ENCODE measurements at places on chromosomes 1 and 21.
A peak's percentile ranks its signal among the peaks of the same experiment; 100 is the strongest.

- DNase-seq, result peak; percentile 97
Observed at GRCh38 chr1:235328271-235329138, at the start of gene GGPS1. Gene GGPS1, plus strand, starts transcription at chr1:235328570. Its CDS starts 6,695 bp downstream, at chr1:235335265.

GRCh38 chr1:185042737-185043136 is 2.6 kb upstream of the RNF2 start:
- DNase-seq, result no peak

DNA sequence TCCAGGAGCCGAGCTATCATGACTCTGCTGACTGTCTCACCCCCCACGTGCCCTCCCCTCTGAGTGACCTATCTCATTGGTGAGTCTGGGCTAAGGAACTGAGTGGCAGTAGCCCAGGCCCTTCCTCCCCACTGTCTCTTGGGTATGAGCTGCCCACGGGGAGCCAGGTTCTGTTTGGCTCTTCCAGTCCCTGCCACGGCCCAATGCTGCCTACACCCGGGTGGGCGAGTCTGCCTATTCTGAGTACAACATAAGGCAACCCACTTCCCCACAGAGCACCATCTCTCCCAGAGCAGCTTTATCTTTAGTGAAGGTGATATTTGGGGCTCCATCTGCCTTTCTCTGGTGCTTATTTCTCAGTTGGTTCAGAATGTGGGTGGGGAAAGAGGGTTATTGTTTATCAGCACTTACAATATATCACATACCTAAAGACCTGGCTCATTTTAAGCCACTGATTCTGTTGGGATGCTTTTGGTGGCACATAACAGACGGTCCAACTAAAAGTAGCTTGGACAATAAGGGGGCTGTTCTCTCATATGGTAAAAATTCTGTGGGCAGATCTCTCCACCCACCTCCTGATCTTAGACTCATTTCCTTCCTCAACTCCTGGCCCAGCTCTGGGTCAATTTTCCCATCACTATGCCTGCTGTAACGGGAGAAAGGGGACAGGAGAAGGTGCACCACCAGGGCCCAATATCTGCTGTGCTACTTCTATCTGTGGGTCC is 27.7 kb upstream of the VWA5B1 start:
- no peak for DNase-seq

GRCh38 chr1:58815686-58816071 is 31.8 kb upstream of the JUN start:
- DNase-seq, result no peak

- no peak for DNase-seq
Observed at GRCh38 chr1:75671708-75672107, 52.8 kb upstream of the ACADM start.

GRCh38 chr1:31581821-31582810 is 5.8 kb downstream of the TINAGL1 start:
- DNase-seq, result no peak

DNA sequence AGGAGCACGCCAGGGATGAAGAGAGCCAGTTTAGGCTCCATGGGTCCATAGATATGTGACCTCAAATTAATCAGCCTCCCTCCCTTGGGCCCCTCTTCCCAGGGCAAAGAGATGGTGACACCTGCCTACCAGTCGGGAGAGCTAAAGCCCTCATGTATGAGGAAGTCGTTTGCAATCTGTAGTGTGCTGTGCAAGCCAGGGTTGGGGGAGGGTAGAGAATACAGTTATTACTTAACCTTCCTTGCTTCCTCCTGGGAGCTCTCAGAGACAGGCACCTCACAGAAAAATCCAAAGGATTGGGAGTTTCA is 4.0 kb downstream of the PGLYRP4 start:
- no peak for DNase-seq

GRCh38 chr21:14699433-14700407 is 153.6 kb upstream of the SAMSN1 start:
- DNase-seq, result no peak

GRCh38 chr1:41661428-41662060 is 177.1 kb upstream of the EDN2 start:
- no peak for DNase-seq

DNA sequence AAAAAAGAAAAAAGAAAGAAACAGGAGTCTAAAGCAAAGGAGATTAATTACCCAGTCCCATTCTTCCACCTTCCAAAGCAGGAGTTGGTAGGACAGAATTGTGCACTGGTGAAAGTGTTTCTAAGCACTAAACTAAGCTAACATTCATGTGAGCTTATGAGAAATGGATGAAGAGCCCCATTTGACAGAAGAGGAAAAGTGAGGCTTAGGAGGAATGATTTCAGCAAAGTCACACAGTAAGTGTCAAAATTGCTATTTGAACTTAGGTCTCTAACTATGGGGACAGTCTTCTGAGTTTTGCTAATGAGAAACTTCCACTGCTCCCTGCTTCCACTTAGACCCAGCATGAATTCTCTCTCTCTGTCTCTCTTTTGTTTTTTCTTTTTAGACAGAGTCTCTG is 18.7 kb downstream of the LCK start:
- DNase-seq, result no peak

DNA sequence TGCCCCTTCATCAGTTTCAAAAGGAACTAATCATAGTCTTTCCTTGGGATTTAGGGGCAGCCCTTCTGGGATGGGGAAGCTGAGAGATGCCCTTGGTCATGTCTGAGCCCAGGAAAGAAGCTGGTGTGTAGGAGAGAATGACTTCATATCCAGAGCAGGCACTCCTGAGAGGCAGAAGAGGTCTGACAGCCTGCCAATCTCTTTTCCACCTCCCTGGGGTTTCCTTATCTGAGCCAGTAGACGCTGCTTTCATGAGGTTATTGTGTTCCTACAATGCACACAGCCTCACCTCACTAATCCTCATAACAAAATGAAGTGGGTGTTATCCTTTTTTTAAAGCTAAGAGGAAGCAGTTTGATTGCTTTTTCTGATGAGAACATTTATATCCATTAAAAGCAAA is 14.1 kb downstream of the ROR1 start:
- DNase-seq, result no peak

- no peak for DNase-seq
Observed at GRCh38 chr1:58714544-58714943, 14.7 kb upstream of the MYSM1 start.

DNA sequence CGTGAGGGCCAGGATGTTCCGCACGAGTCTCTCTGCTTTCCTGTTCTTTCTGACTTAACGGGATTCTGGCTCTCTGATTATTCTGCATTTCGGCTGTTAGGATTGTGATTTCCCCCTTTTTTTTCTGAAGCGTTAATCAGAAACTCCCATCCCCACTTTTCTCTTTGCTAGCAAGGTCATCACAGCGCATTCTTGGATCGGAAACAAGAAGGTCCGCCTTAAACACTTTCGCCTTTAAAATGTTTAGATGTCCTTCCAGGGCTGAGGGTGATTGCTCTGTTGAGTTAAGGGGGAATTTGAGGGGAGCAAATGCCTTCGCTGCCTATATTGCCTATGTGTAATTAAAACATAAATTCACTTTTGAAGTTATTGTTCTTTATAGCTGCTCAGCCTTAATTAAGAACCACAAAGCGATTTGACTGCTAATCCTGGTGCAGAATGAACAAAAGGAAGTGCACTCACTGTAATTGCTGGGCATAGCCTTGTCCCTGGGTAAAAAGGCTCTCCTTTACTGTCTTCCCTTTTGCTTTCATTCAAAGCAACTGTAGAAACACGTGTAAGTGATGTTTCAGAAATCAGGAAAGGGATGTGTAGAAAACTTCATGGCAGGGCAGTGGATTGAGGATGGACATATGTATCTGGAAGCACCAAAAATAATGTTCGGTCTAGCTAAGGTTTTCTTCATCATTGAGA is 1.2 kb downstream of the LAMC1 start:
- no peak for DNase-seq

DNA sequence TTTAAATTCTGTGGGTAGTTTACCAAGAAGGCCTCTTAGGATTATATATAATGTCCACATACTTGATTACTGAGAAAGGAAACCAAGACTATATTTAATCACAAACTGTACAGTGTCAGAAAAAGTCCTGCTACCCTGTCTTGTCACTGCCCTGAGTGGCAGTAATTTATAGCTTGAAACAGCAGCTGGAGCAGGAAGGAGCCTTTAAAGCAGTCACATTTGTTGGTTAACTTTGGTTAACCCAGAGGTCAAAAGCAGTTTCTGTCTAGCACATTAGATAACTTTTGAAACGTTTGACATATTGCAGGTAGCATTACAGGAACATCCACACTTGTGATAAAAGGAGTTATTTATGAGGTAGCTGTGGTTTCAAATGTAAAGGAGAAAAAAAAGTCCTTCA is 161.7 kb downstream of the ROR1 start:
- DNase-seq, result no peak

DNA sequence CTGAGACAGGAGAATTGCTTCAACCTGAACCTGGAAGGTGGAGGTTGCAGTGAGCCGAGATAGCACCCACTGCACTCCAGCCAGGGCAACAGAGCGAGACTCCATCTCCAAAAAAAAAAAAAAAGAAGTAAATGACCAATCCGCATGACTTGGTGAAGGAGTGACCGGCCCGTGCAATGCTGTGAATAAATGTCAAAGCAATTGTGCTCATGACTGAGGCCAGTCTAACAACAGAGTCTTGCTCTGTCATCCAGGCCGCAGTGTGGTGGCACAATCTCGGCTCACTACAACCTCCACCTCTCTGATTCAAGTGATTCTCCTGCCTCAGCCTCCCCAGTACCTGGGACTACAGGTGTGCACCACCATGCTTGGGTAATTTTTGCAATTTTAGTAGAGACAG is 27.8 kb upstream of the SLC19A1 start:
- no peak for DNase-seq

DNA sequence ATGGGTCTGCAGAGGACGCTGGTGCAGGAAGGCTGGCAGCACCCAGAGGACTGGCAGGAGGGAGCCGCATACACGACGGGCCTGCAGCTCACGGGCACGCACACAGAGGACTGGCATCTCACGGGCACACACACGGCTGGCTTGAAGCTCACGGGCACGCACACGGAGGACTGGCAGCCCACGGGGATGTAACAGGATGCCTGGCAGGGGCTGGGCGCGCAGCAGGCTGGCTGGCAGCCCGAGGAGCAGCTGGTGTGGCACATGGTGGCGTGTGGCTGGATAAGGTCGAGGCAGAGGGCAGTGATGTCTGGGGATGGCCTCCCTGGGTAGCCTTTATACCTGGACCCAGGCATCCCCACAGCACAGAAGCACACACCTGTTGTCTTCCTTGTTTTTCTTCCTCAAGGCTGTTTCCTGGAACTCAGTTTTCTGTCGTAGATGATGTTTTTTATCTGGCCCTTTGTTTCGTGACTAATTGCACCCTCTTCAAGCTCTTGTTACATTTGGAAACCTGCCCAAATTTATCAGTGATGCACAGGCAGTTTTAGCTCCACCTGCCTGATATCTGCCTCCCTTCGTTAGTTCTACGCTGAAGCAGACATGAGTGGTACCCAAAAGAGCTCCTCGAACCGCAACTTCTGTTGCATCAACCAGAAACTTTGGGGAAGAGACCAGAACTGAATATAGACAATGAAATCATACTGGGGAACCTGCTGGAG is at the start of gene KRTAP12-1:
TSS of gene KRTAP12-1 (minus strand) at position 303 of the 719 bp plus-strand sequence. CDS start at position 263, 40 bp downstream.
- DNase-seq, result no peak

- no peak for DNase-seq
Observed at GRCh38 chr1:184110272-184111204, 59.0 kb downstream of the TSEN15 start.

- no peak for DNase-seq
Observed at GRCh38 chr1:1779691-1780597, 1.7 kb upstream of the NADK start.

GRCh38 chr1:181318022-181318857 is 165.1 kb upstream of the CACNA1E start:
- DNase-seq, result no peak

GRCh38 chr1:153698020-153698922 is 19.8 kb downstream of the NPR1 start:
- no peak for DNase-seq

- no peak for DNase-seq
Observed at GRCh38 chr1:171801487-171801891, 20.0 kb downstream of the METTL13 start.

DNA sequence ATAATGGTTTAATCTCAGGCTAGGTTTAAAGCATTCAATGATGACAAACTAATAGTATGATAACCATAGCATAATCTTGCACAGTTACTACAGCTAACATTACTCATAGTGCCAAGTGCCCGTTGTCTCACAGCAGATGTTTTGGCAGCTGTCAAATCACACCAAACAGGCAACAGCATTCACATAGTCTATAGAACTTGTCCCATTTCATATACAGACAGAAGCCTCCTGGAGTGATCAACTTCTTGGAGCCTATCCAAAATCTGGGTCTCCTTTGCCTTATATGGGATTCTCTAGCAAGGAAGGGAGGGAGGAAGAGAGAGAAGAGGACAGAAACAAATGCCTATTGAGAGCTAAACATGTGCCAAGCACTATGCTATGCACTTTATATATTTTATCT is 250.6 kb upstream of the ZP4 start:
- DNase-seq, result no peak

- DNase-seq, result no peak
Observed at GRCh38 chr1:160641323-160642280, 5.2 kb downstream of the SLAMF1 start.

- no peak for DNase-seq
Observed at GRCh38 chr1:101314244-101314643, 77.4 kb downstream of the S1PR1 start.

- DNase-seq, result no peak
Observed at GRCh38 chr1:9086045-9086444, 16.6 kb upstream of the SLC2A5 start.

DNA sequence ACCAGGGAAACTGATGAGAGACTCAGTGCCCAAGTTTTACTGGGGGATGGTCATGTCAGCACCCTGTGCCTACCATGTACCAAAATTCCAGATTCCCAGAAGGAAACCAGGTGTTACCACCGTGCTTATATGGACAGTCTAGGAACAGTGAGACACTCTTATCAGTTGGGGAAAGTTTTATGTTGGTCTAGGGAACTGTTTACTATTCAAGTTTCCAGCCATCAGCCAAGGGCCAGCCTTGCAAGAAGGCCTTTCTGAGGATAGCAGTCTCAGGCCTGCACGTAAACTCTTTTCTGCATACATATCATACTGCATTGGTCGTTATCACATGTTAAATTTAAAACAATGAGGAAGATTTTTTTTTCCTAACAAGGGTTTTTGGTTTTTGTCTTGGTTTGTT is 12.6 kb downstream of the TMEM269 start:
- DNase-seq, result no peak

DNA sequence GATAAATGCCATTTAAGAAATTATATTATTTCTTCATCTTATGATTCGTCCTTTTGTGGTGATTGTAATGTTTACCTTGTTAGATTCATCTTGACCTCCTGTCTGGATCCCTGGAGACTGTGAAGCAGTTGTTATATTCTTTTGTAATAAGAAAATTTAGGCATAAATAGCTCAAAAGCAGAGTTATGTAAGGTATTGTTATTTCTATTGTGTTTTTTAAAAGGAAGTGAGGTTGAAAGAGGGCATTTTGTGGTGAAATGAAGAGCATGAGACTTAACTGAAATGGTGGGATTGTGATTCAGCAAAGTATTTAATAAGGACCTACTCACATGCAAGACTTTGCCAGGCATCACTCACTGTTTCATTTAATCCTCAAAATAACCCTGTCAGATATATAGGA is 104.0 kb downstream of the PDE4B start:
- DNase-seq, result no peak

- DNase-seq, result no peak
Observed at GRCh38 chr1:242447689-242448088, 76.8 kb downstream of the PLD5 start.

All from activated CD4-positive, alpha-beta T cell treated with anti-CD3 and anti-CD28 coated beads for 24 hours (primary cell).